ENCODE measurements at places on chromosomes 11 and 22.

DNA sequence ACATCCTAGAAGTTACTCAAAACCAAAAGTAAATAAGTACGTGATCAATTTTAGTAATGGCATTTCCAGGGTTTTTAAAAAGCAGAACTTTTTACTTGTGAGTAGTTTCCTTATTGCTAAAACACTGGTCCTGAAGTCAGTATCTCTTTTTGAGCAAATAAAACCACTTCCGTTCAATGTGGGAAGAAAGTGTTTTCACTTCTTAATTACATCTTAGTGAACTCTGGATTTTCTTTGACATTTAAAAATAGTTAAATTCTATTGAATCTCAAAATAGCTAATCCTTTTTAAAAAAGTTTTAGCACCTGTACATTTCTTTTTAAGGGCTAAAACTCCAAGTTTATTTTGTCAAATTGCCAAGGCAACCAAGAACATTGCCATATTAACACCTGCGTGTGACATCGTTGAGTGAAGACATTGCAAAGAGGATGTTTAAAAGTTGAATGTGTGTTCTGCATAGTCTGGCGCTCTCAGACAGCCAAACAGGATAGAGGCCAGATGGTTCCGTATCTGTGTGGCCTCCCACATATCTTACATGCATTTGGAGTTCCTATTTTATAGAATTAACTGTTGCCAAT, 17.2 kb upstream of the OR5B21 start:
- DNase-seq, result no peak

- DNase-seq, result no peak
These were observed 17.9 kb upstream of the TPH1 start for GRCh38 chr11:18063862-18064434.

DNA sequence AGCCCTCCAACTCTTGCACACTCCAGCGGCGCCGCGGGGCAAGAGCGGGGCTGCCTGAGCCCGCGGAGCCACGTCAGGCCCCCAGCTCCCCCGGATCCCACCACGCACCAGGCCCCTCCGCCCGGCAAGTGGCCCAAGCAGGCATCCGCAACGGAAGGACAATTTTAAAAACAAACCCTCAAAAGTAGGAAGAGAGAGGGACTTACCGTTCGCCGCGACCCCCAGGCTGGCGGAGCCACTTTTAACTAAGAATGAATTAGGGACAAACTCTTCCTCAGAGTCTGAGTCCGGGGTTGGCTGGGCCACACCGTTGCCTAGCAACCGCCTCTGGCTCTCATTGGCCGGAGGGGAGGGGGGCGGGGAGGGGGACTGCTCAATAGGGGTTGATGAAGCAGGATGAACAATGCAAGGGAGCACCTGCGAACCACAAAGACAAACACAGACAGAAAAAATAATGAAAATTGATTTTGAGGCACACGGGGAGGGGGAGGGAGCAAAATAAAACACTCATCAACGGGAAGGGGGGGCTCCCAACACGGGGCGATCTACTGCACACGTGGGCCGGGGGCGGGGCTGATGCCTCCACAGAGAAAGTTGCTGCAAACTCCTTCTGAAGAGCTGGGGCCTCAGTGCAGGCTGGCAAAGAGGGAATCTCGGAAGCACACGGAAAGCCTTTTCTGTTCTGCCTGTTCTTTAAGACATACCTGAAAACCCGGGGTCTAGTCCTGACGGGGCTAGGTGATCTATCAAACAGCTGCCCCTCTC, 387.5 kb upstream of the NARS2 start:
- peak; percentile 64 for DNase-seq

DNA sequence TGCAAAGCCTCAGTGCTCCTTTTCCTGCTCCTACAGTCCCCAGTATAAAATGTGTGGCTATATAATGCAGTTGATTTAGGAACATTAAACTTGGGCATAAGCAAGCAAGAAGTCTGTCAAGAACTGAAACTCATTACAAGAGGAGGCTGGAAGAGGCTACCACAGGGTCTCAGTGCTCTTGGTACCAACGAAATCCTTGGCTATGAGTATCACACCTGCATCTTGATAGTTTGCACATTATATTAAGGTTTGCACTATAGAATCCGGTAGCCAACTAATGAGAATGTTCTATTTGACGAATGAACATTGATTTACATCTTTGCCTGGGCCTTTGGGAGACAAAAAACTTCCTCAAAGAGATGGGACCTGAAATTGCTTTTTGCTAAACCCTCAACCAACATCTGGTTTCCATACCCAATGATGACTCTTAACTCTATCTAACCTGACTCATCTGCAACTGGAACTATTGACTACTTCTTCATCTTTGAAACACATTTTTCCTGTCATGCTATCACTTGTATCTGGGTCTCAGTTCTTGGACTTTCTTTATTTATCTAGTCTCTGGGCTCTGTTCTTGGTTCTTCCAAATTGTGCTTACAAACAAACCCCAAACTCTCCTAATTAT, 207.2 kb upstream of the CTSC start:
- DNase-seq, result no peak

- no peak for DNase-seq
These were observed 14.4 kb downstream of the ATXN10 start for GRCh38 chr22:45686004-45686403.

DNA sequence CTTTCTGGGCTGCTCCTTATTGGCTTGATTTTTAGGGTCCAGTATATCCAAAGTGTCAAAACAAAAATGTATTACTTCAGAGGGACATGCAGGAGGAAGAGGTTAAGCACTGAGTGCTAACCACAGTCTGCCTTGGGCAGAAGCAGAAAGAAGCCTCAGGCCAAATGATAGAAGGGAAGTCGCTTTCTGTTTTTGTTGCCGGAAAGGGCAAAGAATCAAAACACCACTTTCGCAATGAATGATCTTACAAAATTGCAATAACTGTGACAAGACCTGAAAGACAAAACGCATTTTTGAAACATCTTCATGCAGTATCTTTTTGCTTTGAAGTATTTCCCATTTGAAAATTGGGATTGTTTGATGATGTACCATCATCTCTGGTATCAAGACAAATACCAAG, 70.1 kb upstream of the PICALM start:
- DNase-seq, result no peak

DNA sequence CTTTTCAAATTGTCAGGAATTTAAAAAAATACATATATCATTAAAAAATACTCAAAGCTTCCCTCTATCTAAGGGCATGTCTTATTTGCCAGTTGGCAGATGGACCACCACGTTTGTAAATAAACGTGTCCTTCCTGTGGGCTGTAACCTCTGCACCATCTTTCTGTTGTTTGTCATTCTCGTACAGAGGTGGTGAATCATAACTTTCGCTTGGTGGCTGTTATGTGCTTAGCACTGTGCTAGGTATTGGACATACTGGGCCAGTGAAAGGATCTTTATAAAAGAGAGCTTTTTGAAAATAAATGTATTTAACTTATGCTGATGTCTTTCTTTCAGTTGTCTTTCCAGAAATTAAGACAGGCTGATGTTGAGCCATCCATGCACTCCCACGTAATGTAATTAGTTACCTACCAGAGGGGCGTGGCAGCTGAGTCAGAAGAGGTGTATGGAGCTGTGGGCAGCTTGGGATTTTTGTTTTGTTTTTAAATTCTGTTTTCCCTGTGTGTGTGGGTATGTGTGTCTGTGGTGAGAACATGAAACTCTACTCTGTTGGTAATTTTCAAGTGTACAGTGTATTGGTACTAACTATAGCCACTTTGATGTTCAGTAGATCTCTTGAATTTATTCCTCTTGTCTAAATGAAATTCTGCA, 62.7 kb downstream of the TECTA start:
- DNase-seq, result no peak

DNA sequence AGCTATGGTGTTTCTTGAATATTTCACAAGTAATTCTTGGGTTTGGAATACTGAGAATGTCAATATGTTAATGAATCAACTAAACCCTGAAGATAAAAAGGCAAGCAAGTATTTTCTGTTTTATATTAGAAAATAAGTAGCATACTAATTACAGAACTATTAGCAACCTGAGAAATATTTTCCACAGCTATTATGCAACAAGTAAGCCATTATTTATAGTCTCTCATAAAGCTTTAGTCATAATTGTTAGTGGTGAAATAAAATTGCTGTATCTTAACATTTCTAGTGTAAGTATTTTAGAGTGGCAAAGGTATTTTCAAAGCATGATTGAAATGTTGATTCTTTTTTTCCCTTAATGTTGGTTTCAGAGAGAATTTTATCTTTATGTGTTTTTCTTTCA, 53.3 kb downstream of the FAR1 start:
- DNase-seq, result no peak

- DNase-seq, result no peak
These were observed 930.4 kb downstream of the TBC1D22A start for GRCh38 chr22:47692811-47693210.

DNA sequence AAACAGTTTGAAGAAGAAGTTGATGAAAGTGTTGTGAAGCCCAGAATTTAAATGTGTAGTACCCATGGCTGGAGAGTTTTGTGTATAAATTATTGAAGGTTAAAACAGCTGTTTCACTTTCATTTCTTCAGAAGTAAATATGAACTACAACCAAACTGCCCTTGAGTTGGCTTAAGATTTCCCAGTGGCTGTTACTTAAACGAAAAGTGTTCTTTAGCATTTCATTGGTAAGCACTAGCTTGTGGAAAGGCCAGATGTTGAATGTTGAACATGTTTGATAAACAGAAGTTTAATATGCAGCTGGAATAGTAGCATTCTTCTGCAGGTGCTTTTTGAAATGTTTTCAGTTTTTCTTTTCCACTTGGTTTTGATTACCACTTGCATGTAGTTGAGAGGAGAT, 83.2 kb upstream of the TNRC6B start:
- DNase-seq, result no peak

DNA sequence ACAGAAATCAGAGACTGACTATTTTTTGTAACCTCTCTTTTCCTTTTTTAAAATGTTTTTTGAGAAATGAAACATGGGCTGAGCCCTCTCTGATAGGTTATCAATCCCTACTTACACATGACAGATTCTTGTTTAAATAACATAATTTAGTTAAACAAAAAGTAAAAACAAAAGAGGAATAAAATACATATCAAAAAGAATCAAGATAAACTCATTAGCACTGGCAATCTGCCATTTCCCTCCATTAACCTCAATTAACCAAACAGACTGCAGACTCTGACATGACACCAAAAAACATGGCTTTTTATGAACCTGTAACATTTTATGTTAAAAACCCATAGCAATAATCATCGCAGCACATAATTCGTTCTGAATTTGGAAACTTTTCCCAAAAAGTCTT, 284.4 kb upstream of the MTNR1B start:
- DNase-seq, result peak; percentile 36

DNA sequence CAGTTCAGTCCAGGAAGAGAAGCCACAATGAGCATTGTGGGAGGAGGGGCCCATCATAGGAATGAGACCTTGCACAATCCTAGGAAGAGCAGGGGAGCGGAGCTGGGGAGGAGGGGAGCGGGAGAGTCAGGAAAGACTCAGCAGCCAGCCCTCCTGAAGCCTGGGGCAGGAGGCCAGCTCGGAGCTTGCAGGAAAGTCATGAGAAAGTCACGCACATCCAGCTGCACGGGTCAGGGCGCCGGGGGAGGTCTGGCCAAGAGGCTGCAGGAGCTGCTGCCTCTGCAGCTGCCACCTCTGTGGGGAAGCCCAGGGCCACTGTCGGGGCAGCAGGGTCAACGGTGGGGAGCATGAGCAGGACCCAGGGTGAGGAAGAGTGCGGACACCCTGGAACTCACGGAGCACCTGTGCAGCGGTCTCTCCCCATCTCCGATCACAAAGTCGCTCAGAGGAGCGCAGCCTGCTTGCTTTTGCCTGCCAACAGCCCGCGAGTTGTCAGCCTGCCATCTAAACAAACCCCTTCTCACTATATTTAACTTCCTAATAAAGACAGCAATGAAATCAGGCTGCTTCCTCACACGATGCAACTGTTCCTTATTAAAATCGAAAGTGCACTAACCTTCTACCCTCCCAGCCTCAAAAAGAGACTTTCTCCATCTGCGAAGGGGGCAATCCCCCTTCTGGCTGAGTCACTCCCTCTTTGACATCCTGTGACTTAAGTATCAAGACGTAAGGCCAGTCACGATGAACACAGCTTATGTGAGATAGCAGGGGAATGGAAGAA, 52.9 kb upstream of the RTL6 start:
- DNase-seq, result no peak

- no peak for DNase-seq
These were observed 105.2 kb downstream of the KCNQ1 start for GRCh38 chr11:2549876-2550605.

DNA sequence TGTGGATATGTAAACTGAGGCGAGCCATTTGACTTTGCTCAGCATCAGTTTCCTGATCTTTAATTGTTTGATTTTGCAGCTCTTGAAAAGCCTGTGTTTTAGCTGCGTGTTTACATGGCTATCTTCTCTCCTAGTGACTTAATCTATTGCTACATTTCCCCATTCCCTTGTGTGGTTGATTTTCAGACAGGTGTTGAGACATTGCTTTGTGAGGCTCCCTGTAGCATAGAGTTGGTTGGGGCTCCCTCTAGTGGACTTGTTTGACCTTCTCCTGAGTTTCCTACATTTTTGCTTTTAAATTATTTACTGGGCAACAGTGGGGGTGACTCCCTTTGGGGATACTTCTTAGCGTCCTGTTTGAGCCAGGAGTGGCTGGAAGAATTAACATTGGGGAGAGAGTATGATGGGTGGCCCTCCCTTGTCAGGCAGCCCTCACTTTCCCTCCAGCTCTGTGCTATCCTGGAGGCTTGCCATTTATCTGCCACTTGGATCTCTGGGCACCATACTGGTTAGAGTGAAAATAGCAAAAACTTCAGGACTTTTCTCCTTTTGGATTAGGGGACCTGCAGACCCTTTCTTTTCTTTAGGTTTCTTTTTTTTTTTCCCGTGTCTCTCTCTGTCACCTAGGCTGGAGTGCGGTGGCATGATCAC, 9.2 kb upstream of the CBL start:
- peak; percentile 74 for DNase-seq

GRCh38 chr22:46047226-46047625, 70.3 kb upstream of the WNT7B start:
- DNase-seq, result no peak

DNA sequence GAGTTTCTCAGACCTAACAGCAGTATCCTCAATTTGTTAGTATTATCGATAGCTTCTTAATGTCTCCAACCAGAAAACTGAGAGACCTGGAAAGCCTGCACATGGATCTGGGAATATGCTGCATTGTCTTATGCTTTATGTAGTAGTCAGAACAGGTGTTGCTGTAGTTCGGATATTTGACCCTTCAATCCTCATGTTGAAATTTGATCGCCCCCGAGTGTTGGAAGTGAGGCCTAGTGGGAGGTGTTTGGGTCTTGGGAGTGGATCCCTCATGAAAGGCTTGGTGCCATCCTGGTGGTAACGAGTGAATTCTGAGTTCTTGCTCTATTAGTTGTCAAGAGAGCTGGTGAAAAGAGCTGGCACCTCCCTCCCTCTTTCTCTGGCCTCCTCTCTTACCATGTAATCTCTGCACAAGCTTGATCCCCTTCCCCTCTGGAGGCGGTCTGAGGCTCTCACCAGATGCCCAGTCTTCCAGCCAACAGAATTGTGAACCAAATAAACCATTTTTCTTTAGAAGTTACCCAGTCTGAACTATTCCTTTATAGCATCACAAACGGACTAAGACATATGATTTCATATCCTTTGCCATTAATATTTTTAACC, 227.1 kb downstream of the DDX10 start:
- no peak for DNase-seq
